Thyroid gland (tissue), 4 donors: ENCODE measurements at places on chromosomes 13 and 19. TPM values are rescaled to one million over a fixed set of nuclear protein-coding genes. Genes with fewer than 3 reads are reported as not detected.
A peak's percentile ranks its signal among the peaks of the same experiment; 100 is the strongest.

DNA sequence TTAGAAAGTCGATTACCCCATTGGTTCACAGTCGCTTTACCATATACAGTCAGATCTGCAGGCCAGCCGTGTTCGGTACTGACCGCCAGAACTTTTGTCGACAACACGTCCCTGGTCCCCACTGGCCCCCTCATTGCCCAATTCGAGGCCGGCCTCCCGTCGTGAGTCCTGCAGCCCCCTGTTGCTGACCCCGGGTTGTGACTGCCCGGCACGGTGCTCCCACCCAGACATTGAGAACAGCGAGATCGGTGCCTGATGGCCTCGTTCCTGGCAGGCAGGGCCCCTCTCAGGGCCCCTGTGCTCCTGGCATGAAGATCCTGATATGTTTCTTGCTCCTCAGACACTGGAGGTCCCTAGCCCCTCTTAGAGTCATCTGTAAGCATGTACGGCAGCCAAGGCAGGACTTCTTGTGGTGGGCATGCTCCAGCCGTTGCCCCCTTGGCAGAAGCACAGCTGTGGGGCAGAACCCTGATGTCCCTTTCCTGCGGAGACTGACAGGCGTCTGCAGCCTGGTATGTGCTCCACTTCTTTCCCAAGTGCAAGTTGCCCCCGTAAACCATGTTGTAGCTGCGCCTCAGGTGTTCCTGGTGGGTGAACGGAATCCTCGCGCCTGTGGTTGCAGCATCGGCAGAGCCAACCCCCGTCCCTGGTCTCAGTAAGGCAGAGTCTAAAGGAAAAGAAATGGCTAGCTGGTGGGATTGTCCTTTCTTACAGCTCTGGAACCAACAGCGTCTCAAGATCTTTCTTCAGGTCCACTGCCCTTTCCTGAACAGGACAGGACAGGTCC, 123.2 kb upstream of the SPACA7 start:
- no peak for DNase-seq

DNA sequence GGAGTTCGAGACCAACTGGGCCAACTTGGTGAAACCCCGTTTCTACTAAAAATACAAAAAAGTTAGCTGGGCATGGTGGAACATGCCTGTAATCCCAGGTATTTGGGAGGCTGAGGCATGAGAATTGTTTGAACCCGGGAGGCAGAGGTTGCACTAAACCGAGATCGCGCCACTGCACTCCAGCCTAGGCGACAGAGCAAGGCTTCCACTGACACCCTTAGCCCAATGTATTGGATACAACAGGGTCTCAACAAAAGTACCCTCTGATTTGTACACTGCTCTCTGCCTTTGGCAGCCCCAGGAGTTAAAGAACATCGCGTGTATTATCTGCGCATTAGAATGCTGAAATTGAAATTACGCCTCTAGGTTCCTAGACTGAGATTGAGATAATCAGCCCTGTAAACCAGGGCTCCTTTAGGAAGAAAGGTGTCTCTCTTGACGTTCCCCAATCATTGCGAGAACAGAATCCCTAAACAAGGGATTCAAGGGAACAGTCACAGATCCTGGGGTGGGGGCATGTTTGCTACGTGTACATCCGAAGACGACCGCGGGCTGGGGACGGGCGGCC, 21.9 kb downstream of the IPO5 start:
- DNase-seq = no peak

DNA sequence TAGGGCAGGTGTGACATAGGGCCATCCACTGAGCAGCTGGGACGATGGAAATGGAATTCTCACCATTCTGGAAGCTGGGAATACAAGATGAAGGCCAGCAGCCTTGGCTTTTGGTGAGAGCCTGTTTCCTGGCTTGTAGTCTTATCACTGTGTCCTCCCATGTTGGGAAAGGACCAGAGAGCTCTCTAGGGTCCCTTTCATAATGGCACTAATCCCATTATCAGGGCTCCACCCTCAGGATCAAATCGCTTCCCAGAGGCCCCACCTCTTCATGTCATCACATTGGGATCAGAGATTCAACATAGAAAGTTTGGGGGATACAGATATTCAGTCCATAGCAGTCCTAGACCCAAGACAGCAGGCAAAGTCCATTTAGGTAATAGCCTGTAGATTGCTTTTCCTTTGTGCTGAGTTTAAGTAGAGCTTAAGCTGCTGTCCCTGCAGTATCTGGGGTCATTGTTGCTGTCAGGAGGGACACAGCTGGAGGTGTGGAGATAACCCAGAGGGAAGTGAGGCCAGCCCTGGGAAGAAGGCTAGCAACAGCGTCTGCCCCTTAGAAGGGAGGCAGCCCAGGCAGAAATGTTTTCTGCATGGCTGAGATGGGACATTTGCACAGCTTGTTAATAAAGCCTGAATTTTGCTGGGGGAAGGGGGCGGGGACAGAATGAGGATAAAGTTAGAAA, 136.5 kb upstream of the GPR12 start:
- DNase-seq = no peak

- no peak for DNase-seq
Observed at GRCh38 chr19:31944326-31944725, 401.1 kb upstream of the ZNF507 start.

DNA sequence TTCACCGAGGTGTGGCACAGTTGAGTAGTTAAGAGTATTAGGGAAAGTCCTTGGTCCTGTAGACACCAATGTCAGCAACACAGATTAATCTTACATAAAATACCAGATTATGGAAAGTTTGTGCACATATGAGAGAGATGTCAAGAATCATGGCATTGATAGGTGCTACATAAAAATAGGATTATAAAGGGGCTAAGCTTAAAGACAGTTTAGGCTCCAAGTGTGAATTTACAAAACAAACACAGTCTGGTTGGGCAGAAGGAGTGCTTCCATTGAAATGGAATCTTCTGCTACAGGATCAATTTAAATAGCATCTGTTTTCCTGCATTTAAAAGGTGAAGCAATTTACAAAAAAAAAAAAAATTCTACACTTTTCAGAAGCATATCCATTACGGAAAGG, 292.9 kb downstream of the DNAJC15 start:
- no peak for DNase-seq

GRCh38 chr13:45705918-45706317, 3.8 kb downstream of the CBY2 start:
- DNase-seq = no peak

GRCh38 chr13:22399801-22400420, 729.0 kb downstream of the FGF9 start:
- DNase-seq = no peak

DNA sequence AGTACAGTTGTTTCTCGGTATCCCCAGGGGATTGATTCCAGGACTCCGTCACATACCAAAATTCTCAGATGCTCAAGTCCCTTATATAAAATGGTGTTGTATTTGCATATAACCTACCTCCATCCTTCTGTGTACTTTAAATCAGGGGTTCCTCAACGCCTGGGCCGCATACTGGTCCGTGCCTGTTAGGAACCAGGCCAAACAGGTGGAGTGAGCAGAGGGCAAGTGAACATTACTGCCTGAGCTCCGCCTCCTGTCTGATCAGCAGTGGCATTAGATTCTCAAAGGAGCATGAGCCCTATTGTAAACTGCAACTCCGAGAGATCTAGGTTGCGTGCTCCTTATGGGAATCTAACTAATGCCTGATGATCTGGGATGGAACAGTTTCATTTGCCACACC, 42.2 kb upstream of the KCTD4 start:
- DNase-seq = no peak

DNA sequence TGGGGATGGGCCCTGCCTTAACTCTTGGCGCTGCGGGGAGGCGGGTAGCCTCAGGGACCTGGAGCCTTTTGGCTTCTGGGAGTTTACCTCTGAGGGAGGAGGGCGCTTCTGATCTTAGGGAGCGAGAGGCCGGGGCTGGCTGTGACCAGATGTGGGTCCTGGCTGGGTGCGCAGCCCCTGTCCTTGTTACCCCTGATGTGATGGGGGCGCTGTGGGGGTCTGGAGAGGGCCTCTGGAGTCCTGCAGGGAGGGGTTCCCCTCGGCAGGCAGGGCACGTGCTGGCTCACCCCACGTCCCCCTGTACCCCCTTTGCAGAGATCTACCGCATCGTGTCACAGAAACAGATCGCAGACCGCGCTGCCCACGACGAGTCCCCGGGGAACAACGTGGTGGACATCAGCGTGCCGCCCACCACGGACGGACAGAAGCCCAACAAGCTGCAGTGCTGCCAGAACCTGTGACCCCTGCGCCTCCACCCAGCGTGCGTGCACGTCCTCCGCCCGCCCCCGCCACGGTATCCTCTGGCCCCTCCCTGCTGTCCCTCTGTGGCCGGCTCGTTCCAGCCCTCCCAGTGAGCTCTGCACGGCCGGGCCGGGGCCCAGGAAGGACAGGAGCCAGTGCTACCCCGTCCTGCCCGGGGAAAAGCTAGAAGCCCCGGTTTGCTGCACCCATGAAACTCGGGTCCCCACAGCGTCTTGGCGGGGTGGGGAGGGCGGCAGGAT, 9.8 kb upstream of the MARCHF2 start:
- no peak for DNase-seq

- DNase-seq = peak; percentile 11
Observed at GRCh38 chr13:111853721-111854120, 213.2 kb upstream of the SOX1 start.

DNA sequence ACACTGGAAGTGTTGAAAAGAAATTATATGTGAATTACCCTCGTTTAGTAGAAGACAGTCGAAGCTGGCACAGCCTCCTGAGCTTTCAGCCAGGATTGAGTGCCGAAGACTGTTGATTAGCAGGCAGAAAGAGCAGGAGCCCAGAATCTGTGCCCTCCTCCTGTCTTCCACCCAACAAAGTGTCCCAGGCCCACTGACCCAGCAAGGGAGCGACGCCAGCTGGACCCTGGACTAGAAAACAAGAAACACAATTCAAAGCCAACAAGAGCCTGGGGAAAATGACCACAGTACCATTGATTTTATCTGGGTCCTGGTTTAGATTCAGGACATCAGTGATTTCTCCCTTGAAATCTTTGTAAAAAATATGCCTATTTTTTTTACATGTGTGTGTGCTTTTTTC, 120.7 kb downstream of the RXFP2 start:
- peak; percentile 6 for DNase-seq

DNA sequence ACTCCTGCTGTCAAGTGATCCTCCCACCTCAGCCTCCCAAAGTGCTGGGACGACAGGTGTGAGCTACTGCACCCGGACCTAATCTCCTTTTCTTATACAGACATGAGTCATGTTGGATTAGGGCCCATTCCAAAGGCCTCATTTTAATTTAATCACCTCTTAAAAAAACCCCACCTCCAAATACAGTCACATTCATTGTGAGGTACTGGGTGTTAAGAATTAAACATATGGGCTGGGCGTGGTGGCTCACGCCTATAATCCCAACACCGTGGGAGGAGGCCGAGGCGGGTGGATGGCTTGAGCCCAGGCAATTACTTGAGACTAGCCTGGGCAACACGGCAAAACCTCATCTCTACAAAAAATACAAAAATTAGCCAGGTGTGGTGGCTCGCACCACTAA, 46.6 kb downstream of the PIN1 start:
- DNase-seq = no peak

- DNase-seq = no peak
Observed at GRCh38 chr13:73683746-73684145, 450.5 kb downstream of the KLF12 start.

GRCh38 chr13:75687150-75687763, 51.1 kb downstream of the LMO7 start:
- no peak for DNase-seq

DNA sequence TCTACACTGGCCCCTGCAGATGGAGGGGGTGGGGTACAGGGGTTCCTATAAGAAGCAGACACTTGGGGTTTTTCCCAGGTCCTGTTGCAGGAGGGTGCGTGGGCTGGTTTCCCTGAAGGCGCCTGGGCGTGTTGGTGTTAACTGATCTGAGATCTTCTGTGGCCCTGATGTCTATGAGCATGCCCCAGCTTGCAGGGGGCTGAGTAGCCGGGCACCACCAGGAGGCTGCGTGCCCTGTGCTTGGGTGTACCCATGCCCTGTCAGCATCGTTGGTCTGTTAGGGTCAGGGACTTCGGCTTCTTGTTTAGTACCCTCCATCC, 45.3 kb downstream of the CAPN12 start:
- no peak for DNase-seq

DNA sequence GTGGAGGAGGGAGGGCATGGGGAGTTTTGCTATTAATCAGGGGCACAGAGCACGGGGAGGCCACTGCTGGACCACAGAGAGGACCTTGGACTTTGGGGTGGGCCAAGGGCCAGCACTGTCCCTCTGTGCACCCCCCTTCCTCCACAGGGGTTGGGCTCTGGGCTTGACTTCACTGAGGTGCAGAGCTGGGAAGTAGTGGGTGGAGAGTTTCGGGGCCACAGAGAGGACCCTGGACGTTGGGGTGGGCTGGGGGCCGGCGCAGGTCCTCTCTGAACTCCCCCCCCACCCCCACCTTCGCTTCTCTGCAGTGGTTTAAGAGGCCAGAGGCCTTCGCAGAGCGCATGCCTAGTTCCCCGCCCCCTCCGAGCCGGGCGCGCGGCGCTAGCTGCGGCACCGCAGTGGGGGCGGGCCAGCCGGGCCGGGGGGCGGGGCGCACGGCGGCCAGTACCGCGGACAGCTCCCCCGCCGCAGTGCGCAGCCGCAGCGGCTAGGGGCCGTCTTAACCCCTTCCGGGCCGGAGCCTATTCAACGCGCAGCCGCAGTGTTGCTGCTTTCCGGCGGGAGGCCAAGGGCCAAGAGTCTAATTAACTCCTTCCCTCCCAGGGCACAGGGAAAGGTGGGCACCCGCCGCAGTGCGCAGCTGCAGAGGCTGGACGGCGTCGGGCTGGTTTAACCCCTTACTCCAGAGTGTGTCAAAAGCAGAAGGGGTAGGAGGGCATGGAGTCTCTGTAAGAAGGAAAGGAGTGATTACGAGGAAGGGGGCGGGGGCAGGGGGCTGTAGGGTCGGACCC, 3.7 kb downstream of the KCNC3 start:
- DNase-seq = peak; percentile 80

DNA sequence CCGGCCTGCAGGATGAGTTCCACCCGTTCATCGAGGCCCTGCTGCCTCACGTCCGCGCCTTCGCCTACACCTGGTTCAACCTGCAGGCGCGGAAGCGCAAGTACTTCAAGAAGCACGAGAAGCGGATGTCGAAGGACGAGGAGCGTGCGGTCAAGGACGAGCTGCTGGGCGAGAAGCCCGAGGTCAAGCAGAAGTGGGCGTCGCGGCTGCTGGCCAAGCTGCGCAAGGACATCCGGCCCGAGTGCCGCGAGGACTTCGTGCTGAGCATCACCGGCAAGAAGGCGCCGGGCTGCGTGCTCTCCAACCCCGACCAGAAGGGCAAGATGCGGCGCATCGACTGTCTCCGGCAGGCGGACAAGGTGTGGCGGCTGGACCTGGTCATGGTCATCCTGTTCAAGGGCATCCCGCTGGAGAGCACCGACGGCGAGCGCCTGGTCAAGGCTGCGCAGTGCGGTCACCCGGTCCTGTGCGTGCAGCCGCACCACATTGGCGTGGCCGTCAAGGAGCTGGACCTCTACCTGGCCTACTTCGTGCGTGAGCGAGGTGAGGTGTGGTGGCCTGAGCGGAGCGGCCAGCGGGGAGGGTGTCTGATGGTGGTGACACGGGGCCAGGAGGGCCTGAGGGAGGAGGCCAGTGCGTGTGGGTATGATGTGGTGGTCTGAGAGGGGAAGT, 15.5 kb downstream of the NFIC start:
- no peak for DNase-seq

ZNF30 gene
- 5.6 TPM for total RNA-seq

NALCN gene
- total RNA-seq = 6.4 TPM

BRME1 gene
- total RNA-seq = 1.7 TPM

MBD3L5 gene
- total RNA-seq = not detected

C1QTNF9B gene
- not detected for total RNA-seq

C3 gene
- total RNA-seq = 631 TPM

KCTD15 gene
- total RNA-seq = 52.6 TPM

MTMR6 gene
- total RNA-seq = 34.1 TPM
